ENCODE measurements at places on chromosomes 5 and 9.

- peak; percentile 59 for DNase-seq
Observed at GRCh38 chr5:159208514-159209437, 577 bp downstream of the RNF145 start.

DNA sequence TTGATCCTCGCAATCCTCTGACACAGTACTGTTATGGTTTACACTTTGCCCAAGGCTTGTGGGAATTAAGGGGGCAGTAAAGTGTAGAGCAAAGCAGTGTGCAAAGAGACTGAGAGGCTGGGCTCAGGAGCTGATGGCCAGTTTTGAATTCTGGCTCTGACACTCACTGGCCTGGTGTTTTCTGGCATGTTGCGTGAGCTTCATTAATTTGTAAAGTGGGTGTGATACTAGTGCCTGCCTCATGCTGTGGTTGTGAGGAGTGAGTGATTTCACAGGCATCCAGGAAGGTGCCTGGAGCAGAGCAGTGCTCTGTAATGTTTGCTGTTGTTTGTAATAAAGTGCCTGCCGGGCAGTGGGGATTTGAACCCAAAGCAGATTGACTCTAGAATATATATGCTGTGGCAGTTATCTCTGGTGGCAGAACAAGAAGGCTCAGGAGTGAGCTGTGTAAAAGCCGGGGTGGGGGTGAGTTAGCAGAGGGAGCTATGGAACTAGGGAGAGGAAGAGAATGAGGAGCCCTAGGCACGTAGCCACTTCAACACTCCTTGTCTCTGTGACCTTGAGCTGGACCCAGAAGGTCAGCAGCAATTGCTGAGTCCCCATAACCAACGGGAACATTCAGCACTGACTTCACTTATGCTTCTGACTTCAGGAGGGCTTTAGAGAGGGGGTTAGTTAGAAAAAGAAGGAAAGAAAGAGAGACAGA lies 108.5 kb downstream of the DOCK2 start:
- DNase-seq = no peak

DNA sequence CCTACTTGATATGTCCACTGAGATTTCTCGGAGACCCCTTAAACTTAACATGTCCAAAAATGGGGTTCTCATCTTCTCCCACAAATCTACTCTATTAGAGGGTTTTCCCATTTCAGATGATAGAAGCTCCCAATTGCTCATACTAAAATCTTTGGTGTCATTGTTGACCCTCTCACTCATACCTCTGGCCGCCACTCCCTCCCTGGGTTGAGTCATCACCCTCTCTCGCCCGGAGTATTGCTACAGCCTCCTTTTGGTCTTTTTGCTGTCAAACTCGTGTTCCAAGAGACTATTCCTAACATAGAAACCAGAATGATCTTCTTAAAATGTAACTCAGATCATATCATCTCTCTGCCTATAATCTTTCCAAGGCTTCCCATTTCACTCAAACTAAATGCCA lies 91.0 kb upstream of the GNAQ start:
- no peak for DNase-seq

DNA sequence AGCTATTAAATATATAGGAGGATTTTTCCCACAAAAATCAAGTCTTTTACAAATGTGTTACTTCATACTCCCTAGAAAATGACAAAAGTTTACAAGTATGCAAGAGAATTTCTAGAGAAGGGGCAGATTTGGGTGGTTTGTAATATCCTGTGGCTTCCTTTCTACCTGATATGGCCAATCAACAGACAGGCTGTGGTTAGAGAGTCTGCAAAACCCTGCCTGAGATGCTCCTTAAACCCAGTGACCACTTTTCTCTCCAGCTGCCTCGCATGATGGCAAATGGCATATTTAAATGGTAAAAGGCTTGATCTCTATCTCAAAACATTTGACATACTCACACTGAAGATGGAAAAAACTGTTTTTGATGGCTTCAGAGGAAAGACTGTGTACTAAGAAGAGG lies 550.1 kb upstream of the ZNF462 start:
- no peak for DNase-seq

DNA sequence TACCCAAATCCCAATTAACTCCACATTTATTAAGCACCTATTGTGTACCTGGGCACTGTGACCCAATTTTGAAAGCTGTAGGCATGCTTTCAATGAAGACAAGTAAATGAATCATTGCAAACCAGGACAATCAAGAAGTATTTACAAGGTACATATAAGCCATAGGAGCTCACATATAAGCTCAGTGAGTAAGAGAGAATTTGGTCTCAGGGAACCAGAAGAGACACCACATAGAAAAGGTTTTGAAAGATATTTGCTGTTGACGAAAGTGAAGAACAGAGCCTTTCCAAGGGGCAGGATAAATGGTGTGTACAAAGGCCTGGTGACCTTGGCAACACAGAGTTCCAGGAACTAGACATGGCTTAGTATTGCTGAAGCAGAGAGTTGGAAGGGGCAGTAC lies 187.6 kb downstream of the CD180 start:
- DNase-seq = no peak

DNA sequence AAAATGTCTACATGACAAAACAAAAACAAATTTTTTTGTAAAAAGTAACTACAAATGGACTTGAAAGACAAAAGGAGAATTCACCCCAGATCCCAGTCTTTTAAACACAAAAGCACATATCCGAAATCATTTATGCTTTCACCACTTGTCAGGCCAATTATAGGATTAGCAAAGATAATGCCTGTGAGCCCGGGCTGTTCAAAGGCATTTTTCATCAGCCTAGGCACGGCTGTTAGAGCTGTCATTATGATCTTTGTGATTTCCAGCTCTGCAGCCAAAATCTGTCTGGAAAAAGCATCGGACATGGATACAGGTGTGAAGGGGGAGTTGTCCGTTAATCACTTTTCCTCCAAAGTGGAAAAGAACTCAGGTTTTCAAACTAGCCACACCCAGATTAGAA lies 23.6 kb upstream of the RAB14 start:
- DNase-seq = no peak

- DNase-seq = no peak
Observed at GRCh38 chr5:94197970-94198369, 420.4 kb downstream of the KIAA0825 start.

- DNase-seq = no peak
Observed at GRCh38 chr5:132546108-132546507, 2.8 kb upstream of the IL5 start.

DNA sequence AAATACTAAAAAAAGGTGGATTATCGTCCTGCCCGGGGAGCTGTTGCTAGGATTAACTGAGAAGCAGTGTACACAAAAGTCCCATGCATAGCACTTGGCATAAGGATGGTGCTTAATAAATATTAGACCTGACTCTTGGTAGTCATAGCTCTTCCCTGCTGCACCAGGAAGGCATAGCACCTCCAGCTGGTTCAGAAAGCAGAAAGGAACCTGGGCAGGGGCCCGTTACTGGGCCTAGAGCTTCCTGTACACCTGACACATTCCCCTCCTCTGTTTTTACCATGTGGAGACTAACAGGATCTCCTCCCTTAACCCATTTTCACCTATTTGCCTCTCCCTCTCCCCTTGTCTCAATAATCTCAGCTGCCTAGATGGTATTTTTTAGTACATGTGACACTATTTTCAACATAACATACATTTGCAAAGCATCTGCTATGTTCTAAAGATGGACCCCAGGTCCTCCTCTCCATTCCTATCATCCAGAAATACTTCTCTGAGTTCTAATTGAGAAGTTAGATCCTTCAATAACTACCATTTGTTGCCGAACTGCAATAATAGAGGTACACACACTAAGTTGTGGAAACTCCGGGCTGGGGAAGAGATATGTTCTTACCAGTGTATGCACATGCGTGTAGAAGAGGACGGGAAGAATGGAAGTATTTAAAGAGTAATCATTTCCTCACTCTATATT lies 3.2 kb upstream of the ANP32B start:
- no peak for DNase-seq

DNA sequence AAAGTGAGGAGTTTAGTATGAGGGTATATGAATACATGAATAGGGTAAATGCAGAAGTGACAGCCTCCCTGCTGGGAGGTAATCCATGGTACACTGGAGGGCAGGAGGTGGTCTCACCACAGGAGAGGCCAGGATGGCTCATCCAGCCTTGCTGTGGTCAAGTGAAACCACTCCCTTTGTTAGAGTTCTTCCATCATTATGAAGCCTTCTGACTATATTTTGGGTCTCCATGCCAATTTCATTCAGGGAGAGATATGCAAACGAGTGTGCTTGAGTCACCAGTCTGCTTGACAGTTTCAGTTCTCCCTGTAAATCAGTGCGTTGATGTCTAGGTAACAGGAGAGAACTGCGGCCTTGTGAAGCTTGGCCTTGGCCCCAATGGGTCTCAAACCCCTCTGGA lies 16.4 kb downstream of the PPP3R2 start:
- no peak for DNase-seq

- DNase-seq = no peak
Observed at GRCh38 chr5:145316282-145316681, 518.9 kb downstream of the PRELID2 start.

DNA sequence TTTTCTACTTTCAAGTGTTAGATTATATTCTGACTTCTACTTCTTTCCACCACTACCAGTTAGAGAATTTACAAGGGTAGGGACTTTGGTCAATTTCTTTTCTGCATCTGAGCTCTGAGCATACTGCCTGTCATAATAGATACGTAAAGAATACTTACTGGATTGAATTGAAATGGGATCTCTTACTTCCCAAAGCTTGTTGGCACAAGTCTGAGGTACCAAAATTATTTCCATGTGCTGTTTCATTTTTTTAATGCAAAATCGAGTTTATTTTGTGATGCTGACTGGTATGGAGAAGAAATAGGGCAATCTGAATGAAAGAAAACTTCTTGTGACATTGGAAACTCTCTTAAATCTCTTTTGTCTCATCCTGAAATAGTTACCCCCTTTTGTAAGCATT lies 428.9 kb downstream of the SPATA31D1 start:
- DNase-seq = no peak

- DNase-seq = no peak
Observed at GRCh38 chr9:131018621-131019020, 9.6 kb downstream of the LAMC3 start.

DNA sequence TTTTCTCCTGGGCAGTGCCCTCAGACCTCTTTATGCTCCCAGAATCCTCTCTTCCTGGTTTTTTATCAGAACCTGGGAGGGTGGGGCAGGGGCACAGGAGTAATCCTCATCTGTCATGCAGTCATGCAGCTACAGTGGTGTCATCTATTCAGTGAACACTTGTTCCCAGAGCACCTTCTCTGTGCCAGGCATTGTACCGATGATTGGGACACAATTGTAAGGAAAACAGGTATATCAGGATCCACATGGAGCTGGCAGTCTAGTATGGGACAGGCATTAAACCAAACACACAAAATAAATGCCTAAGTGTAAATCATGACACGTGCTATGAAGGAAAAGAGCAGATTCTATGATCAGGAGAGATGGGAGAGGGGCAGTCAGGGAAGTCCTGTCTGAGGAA lies 21.5 kb upstream of the IDNK start:
- DNase-seq = no peak

- DNase-seq = no peak
Observed at GRCh38 chr9:121268598-121268850, 562 bp downstream of the GSN start.

- no peak for DNase-seq
Observed at GRCh38 chr5:178371362-178372111, 138.9 kb upstream of the PHYKPL start.

DNA sequence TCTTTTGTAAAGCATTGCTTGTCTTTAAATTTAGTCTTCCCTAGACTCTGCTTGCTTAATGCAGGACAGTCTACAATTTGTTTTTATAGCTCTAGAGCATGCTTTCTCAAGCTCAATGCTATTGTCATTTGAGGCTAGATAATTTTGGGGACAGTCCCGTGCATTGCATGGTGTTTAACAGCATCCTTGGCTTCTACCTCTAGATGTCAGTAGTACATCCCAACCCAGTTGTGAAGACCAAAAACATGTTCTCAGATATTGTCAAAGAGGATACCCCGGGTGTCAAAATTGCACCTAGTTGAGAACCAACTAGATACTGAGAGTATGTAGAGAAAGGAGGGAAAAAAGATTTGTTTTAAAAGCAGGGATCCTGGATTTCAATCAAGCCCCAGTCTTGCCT lies 277.5 kb downstream of the CEMIP2 start:
- no peak for DNase-seq

- no peak for DNase-seq
Observed at GRCh38 chr9:28502741-28503140, 929.5 kb upstream of the C9orf72 start.

DNA sequence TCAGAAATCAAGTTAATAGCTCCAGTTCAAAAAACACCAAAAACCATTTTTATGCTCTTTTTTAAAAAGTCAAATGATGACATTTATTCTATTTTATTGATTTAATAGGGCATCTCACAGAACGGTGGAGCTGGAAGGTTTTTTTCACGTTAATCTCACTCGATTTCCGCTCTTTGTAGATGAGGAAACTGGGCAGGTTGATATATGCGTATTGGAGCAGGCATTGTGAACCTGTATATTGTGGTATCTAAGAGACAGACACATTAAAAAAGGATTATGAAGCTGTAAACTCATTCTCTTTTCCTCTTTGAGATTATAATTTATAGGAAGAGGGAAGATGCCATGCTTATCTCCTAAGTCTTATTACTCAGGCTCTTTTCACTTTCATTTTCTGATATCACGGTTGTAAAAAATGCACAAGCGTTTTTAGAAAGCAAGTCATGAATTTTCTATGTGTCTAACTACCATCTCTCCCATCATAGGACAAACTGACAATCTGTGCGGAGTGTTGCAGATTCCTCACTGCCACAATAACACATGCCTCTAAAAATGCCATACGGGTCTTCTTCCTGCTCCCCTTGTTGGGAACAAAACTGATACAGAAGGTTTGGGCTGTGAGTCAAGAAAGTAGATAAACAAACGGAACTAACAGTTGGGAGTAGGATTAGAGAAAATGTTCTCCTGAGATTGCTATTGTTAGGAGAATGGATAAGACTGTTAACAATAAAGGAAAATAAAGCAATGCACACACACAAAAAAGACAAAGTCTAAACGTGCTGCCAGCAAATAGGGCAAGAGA lies 1997.7 kb downstream of the MAT2B start:
- DNase-seq = no peak

GRCh38 chr9:134192951-134193731 lies 28.8 kb upstream of the RNU6ATAC start:
- peak; percentile 8 for DNase-seq

DNA sequence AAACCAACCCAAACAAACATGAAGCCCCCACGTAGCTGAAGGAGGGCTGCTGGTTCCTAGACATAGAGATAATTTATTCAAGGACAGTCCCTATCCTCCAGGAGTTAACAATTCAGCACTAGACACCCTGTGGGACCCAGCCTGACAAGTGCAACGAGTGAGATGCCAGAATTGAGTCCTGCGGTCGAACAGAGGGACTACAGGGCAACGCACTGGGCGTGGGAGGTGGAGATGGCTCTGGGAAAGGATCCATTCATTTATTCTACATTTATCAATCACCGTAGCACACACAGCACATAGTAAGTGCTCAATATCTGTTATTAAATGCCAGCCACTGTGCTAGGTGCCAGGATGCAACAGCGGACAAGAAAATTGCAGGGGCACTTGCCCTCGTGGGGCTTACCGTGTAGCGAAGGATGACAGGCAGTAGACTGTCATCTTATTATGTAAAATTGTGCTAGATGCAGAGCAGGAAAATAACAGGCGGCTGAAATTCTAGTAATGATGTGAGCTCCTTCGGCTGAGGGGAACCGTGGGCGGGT lies 855 bp upstream of the ARHGAP26 start:
- no peak for DNase-seq

GRCh38 chr9:95129476-95130291 lies 187.8 kb downstream of the FANCC start:
- no peak for DNase-seq
